ENCODE measurements at places on chromosomes 11 and 22. TPM values are rescaled to one million over a fixed set of nuclear protein-coding genes. Genes with fewer than 3 reads are reported as not detected.

The ROM1 gene
- 0.31 TPM for total RNA-seq

The RTCB gene
- 135 TPM for total RNA-seq

The SLC5A12 gene
- total RNA-seq: not detected

The HINFP gene
- 21.4 TPM for total RNA-seq

All from melanocyte of skin (primary cell).